ENCODE measurements at places on chromosomes 2 and 18.

DNA sequence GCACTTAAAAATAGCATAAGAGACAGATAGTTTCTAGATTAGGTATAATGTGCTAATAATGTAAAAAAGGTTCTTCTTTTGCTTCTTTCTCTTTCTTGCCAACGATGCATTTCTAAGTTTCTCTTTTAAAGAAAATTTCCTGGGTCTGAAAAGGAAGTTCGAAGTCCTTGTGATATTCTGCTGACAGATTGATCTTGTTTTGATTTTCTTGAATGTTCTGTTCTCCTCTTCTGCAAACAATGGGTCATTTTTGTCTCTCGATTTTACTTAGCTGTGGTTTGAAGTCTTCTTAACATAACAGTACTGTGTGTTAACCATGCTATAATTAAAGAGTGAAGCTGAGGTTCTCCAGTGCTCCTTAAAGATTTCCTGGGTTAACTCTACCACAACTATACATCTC, 61.1 kb upstream of the ACYP2 start:
- no peak for DNase-seq

GRCh38 chr18:35190948-35191697, 49.7 kb upstream of the ZNF397 start:
- DNase-seq: no peak

- no peak for DNase-seq
Observed at GRCh38 chr2:83944191-83944590, 514.9 kb downstream of the SUCLG1 start.

- DNase-seq: no peak
Observed at GRCh38 chr2:64990876-64991275, 1.7 kb downstream of the SLC1A4 start.

GRCh38 chr18:79011300-79011870, 31.8 kb downstream of the SALL3 start:
- no peak for DNase-seq

- DNase-seq: no peak
Observed at GRCh38 chr18:62751341-62751821, 36.0 kb downstream of the PHLPP1 start.

- DNase-seq: no peak
Observed at GRCh38 chr18:55078303-55078932, 119.2 kb upstream of the CCDC68 start.
